ENCODE measurements at places on chromosomes 6 and 20.

DNA sequence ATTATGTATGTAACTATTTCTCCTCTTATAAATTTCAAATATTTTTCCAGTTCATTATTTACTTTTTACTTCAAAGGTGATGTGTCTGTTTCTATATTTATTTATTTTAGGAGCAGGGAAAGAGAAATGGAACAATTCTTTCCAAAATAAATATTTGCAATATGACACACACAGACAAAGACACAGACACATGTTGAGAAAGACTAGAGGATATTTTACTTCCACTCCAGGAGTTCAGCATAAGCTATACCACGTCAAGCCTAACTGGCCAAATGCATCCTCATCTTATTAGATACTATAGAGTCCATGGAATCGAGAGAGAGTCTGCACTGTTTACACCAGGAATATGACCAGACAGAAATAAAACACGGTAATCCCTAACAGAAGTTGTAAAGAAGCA lies 13.3 kb downstream of the RALGAPA2 start:
- no peak for DNase-seq

GRCh38 chr6:100343316-100344077 lies 121.2 kb downstream of the SIM1 start:
- DNase-seq: no peak

DNA sequence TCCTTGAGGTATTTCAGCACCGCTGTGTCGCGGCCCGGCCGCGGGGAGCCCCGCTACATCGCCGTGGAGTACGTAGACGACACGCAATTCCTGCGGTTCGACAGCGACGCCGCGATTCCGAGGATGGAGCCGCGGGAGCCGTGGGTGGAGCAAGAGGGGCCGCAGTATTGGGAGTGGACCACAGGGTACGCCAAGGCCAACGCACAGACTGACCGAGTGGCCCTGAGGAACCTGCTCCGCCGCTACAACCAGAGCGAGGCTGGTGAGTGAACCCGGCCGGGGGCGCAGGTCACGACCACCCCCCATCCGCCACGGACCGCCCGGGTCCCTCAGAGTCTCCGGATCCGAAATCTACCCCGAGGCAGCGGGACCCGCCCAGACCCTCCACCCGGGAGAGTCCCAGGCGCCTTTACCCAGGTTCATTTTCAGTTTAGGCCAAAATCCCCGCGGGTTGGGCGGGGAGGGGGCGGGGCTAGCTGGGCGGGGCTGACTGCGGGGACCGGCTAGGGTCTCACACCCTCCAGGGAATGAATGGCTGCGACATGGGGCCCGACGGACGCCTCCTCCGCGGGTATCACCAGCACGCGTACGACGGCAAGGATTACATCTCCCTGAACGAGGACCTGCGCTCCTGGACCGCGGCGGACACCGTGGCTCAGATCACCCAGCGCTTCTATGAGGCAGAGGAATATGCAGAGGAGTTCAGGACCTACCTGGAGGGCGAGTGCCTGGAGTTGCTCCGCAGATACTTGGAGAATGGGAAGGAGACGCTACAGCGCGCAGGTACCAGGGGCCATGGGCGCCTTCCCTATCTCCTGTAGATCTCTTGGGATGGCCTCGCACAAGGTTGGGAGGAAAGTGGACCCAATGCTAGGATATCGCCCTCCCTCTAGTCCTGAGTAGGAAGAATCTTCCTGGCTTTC lies 693 bp downstream of the HLA-F start:
- DNase-seq: no peak

GRCh38 chr6:3444276-3445088 lies 12.4 kb downstream of the SLC22A23 start:
- DNase-seq: no peak

GRCh38 chr6:123967905-123968304 lies 164.2 kb downstream of the NKAIN2 start:
- DNase-seq: peak; percentile 96

- DNase-seq: no peak
Measured at GRCh38 chr20:18705910-18706309, 107.7 kb upstream of the SCP2D1 start.

DNA sequence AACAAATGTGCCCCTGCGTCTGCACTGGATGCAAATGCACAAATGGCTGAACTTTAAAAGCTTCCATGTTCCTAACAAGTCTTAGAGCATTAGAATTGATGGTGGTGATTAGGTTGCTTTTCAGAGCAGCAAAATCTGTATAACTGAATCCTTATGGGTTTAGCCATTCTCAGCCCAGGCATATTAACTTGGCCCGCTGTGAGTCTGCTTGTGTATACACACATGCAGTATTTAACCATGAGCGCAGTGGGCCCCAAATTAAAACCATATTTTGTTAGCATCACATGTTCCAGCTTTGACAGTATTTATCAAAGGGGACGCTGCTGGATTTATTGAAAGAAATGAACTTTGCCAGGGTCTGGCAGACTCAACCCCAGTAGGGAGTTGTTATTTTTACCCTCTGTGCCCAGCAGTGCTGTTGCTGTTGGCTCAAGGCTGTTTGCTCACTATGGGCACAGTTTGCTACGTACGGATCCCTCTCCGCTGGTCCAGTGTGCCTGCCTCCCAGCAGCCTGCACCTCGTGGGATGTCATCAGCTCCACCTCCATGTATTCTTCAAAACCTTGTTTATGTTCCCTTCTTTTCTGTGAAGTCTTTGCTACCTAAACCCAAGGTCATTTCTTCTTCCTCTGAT lies 144.7 kb downstream of the QRSL1 start:
- no peak for DNase-seq

DNA sequence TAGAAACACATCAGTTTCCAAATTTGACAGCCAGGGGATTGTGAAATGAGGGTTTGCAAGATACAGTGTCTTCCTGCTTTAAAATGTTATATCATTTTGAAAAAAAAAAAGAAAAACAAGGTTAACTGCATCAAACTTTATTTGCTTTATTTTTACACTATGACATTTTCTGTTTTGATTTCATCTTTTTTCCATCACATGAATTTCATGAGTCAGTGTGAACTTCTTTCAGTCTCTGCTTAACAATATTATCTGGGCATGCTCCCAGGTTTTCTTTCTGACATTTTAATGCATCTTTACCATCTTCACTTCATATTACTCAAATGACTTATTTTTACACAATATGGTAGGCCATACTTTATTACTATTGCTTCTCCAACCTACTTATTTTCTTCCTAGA lies 1.9 kb downstream of the NCOA7 start:
- DNase-seq: no peak

GRCh38 chr6:7104752-7105151 lies 3.0 kb upstream of the RREB1 start:
- DNase-seq: no peak

- no peak for DNase-seq
Measured at GRCh38 chr6:168530653-168531071, 89.7 kb downstream of the SMOC2 start.

- DNase-seq: no peak
Measured at GRCh38 chr6:146153040-146153758, 124.3 kb downstream of the GRM1 start.

DNA sequence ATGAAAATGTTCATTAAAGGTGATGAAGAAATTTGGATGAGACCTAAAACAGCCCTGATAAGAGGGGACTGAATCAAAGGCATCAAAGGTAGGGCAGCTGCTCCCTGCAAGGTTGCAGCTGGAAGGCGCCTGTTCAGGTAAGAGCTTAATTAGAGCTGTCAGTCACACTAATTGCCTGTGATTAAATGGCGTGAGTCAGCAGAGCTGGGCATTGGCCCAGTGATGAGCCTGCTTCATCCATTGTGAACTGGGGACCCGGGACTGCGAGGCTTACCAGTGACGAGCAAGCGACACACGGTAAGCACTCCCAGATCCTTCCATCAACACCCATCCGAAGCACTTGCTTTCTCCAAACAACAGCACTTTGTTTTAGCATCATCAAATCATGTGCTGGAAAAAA lies 621.5 kb upstream of the CDH4 start:
- DNase-seq: peak; percentile 93

DNA sequence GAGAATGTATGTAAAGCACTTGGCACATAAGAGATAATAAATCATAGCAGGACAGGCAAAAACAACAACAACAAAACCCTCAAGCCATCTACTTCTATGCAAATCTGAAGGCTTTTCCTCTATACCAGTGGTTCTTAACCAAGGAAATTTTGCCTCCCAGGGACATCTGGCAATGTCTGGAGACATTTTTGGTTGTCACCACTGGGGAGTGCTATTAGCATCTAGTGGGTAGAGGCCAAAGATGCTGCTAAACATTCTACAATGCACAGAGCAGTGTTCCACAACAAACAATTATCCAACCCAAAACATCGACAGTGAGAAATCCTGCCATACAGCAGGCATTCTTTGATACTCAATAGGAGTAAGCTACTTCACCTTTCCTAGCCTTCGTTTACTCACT lies 28.2 kb downstream of the NDRG3 start:
- no peak for DNase-seq

DNA sequence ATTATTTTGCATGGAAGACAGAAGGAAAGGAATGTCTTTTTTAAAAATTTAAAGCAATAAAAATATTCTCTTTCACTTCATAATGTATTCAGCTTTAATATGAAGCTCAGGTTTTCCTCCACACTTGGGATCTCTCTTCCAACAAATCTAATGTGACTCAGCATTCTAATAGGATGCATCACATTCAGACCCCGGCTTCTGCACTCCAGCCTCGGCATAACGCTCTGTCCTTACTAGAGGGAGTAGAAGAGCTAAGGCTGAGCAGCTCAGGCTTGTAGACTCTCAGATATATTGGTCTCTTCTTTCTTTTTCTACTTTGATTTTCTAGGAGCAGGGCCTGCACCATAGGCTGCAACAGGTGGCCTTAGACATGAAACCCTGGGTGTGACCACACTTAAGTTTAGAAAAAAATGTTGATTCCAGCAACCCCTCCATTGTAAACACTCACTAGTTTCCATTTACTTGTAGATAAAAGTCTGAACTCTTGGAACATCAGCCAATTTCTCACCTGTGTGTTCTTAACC lies 161.7 kb downstream of the PAK5 start:
- no peak for DNase-seq

GRCh38 chr20:3354247-3354646 lies 53.2 kb downstream of the DNAAF9 start:
- DNase-seq: no peak

GRCh38 chr20:31681769-31682168 lies 40.9 kb downstream of the BCL2L1 start:
- DNase-seq: no peak

DNA sequence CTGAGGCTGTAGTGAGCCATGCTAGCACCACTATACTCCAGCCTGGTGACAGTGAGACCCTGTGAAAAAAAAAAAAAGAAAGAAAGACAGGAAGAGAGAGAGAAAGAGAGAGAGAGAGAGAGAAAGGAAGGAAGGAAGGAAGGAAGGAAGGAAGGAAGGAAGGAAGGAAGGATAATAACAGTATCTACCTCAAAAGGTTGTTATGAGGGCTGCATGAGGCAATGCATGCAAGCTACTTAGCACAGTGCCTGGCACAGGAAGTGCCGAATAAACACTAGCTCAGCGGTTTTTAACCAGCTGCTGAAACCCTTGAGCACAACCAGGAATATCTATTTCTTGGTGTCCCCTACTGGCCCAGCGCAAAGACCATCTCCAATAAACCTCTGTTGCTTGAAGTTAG lies 62.3 kb upstream of the TBC1D7 start:
- DNase-seq: no peak

- no peak for DNase-seq
Measured at GRCh38 chr6:26278536-26278935, 86.5 kb upstream of the BTN3A2 start.

GRCh38 chr20:58091810-58092209 lies 136.6 kb downstream of the ANKRD60 start:
- DNase-seq: no peak

GRCh38 chr6:32291543-32291942 lies 67.7 kb upstream of the NOTCH4 start:
- DNase-seq: no peak

- no peak for DNase-seq
Measured at GRCh38 chr20:41411391-41411847, 44.8 kb upstream of the EMILIN3 start.

DNA sequence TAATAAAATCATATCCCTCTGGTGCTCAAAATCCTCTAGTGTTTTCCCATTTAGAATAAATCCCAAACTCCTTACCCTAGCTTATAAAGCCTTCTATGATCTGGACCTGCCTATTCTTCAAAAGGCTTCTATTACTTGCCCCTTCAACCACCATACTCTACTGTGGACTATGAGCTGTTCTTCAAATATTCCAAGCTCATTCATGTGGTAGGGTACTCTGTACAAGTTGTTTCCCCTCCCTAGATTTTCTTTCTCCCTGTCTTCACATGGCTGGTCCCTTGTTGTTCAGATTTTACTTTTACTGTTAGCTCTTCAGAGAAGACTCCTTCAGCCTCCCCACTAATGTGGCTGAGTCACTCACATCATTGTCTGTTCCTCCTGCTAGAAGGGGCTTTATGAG lies 193.2 kb downstream of the OGFRL1 start:
- no peak for DNase-seq

DNA sequence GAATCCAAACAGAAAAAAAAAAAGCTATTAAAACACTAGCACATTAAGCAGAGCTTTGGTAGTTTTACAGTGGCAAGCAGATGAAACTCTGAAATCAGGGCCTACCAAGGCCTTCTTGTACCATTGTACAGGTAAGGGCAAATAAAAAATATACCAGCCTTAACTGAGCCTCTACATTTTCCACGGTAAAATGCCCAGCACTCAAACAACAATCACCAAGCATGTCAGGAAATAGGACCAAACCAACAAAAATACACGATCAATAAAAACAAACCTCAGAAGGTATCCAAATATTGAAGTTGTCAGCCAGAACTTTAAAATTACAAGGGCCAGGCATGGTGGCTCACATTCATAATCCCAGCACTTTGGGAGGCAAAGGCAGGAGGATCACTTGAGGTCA lies 18.3 kb downstream of the TRERF1 start:
- DNase-seq: no peak

GRCh38 chr20:64083804-64084684 lies at the start of gene LKAAEAR1:
LKAAEAR1 (minus strand) TSS chr20:64084398; CDS start chr20:64084219, 179 bp downstream.
- DNase-seq: no peak

DNA sequence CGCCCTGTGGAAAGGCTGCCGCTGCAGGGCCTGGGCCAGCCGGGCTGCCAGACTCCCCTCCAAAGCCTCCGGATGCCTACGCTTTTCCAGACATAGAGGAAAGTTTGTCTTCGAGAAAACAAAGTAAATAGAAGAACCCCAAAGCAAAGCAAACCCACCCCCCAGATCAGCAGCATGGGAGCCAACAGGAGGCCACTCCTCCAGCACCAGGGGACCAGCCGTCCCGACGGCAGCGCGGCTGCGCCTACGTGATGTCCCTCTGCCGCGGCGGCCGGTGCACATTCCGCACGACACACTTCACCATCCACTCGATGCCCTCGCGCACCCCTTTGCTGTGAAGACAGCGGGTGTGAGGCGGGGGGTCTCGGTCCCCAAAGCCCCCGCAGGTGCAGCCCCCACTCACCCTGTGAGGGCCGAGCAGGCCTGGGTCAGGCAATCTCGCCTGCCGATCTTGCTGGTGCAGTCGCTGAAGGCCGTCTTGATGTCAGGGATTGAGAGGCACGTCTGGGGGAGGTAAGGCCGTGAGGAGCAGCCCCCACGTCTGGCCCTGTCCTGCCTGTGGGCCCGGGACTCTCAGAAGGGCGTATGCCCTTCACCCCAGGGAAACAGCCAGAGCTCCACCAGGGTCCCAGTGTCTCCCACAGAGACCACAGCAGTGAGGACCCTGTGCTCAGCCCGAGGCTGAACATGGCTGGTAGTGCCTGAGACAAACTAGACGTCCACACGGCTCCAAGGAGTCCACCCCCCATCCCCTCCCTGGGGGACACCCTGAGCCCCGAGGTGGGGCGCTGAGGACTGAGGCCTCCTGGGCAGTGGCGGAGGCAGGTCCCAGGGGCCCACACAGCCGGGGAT lies 4.0 kb downstream of the TNFRSF6B start:
- DNase-seq: no peak

- no peak for DNase-seq
Measured at GRCh38 chr6:11804701-11805100, 26.1 kb upstream of the ADTRP start.

Measured in NCI-H1436 (cell line).